ENCODE measurements at places on chromosomes 3 and 15.
A peak's percentile ranks its signal among the peaks of the same experiment; 100 is the strongest.

DNA sequence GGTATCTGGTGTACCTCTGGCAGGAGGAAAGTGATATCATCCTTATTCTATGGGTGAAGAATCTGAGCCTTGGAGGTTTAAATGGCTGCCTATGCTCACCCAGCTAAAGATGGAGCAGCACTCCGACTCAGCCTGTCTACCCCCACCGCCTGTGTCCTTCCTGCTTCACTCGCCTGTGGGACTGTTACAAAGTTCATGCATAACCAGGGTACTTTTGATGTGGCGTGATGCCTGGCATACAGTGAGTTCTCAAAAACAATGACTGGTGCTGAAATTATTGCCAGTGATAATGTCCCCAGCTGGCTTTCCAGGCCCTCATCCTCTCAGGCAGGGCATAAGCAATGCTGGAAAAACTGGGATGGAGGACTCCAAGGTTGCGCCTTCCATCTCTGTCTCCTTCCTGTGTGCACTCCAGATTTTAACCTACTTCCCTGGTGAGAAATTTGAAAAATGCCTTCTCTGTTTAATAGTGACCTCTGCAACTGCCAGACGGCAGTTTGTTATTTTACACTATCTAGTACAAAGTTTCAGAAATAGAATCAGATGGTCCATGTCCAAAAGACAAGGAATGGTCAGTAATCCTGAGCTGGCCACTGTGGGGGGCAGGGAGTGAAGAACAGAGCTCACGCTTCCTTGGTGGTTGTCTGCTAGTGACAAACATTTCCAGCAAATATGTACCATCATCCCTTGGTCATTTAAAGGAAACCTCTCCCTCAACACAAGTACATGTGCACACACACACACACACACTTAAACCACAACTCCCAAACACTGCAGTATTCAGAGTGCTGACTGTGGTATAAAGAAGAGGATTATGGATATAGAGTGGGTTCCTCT, 86.5 kb upstream of the NMNAT3 start:
- DNase-seq = no peak

- DNase-seq = no peak
Measured at GRCh38 chr3:184561913-184562877, 610 bp downstream of the EPHB3 start.

DNA sequence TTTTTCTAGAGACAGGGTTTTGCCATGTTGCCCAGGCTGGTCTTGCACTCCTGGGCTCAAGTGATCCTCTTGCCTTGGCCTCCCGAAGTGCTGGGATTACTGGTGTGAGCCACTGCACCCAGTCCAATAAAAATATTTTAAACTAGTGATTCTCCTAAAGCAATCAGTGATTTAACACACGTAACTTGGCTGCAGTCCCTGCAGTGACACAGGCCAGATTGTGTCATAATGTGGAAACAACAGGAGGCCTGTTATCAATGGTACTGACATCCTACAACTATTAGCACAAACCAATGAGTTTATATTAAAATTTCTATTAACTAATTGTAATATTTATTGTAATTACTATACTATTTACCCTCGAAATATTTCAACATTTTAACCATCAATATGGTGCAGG, 1.6 kb upstream of the SEC61A1 start:
- DNase-seq = no peak

DNA sequence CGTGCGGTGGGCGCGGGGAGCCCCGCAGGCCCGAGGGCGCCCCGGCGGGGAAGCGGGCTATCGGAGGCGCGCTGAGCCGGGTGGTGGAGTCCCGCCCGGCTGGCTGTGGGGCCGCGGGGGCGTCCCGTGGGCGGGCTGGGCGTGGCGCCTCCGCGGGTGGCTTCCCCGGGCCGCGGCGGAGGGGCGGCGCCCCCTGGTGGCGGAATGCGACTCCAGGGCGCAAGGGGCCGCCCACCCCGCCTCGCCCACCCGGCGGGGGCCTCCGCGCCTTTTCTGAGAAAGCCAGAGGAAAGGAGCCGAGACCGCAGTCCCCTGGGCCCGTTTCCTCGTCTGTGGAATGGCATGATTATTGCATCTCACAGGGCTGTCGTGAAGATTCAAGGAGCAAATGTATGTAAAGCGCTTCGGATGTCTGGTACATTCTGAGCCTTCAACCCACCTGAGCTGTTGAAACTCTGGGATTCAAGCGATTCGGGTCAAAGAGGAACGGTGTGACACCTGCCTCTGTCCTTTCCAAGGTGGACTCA, 31.9 kb upstream of the RAB6B start:
- peak; percentile 83 for DNase-seq

- DNase-seq = no peak
Measured at GRCh38 chr3:16048435-16049318, 125.8 kb upstream of the GALNT15 start.

GRCh38 chr15:56040081-56041035, 46.9 kb upstream of the NEDD4 start:
- DNase-seq = no peak

GRCh38 chr3:140055092-140055791, 120.3 kb downstream of the CLSTN2 start:
- DNase-seq = no peak

GRCh38 chr3:189277711-189278110, 105.9 kb downstream of the TPRG1 start:
- no peak for DNase-seq

DNA sequence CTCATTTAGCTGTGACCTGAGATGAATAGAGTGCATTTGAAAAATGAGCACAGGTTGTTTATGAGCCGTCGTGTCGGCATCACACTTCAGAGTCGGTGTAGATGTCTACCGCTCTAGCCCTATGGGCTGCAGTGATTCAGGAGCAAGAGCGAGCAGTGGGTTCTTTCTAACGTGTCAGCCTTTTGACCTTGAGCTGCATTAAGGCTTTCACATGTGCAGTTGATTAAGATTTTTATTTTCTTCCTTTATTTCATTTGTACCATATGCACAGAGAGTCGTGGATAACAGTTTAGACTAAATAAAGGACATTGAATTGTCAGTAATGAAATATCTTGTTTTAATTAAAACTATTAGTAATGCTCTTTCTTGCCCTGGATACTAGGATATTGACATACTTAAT, 368.2 kb downstream of the PTPRG start:
- DNase-seq = no peak

- no peak for DNase-seq
Measured at GRCh38 chr3:37945807-37946530, 44.6 kb upstream of the VILL start.

DNA sequence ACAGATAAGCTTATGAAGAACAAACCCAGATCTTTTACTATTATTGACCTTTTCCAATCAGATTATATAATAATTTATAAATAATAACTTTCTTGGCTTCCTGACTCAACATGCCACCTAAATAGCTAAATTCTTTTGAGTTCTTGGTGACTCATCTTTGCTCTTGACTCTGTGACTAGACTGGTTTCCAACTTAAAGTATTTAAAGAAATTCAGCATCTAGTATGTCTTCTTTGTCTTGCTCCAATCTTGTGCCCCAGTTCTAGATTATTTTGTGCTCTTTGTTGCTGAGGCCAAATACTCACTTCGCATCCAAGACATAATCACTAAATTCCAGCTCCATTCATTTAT, 483.2 kb upstream of the TBL1XR1 start:
- DNase-seq = no peak

DNA sequence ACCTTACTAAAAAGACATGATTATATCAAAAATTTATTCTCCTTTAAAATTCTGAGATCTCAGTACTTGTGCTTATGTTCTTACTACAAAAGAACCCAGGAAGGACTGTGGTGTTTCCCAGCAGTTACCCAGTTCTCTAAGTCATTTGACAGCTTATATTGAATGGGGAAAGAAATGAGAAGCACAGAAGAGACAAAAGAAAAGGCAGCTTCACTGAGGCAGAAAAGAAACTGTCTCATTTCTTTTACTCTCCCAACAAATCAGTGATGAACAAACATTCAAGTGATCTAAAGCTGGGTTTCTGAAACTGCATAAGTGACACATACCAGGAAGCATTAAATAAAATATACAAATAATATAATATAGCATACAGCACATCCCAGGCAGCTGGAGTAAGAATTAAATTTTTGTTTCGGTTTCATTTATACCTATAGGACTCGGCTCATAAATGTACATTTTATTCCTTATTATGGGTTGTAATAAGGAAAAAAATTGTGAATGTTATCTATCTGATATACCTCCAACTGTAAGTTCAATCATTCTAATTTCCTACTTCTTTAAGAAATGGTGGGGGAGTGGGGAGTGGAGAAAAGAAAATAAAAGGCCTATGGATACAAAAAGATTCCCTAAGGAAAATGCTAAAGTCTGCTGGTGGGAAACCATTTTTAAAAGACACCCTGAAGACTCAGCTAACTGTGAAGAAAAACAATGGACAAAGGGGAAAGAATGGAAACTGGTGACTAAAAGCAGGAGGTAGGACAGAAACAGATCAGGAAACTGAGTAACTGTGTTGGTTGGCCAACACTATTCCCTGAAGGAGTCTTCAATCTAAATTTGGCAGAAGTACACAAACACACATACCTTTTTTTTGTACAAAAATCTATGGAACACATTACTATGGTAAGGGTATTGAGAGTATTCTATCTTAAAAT, 156.8 kb downstream of the TBC1D5 start:
- DNase-seq = no peak

GRCh38 chr3:173911446-173911845, 513.9 kb downstream of the NLGN1 start:
- no peak for DNase-seq

DNA sequence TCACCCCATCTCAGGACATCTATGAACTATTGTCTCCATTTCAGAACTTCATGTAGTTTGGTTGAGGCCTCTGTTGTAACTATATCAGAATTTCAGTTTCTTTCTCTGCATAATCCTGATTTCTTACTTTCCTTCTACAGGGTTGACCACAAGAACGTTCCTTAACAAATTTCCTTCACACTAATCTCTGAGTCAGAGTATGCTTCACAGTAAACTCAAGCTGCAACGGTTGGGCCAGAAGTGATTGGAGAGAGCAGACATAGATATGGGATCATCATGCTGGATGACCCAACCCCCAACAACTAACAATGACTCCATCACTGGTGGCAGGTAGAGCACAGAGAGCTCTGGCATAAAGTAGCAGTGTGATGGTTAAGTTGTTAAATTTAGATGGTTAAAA, 128.8 kb upstream of the OSTN start:
- DNase-seq = no peak

DNA sequence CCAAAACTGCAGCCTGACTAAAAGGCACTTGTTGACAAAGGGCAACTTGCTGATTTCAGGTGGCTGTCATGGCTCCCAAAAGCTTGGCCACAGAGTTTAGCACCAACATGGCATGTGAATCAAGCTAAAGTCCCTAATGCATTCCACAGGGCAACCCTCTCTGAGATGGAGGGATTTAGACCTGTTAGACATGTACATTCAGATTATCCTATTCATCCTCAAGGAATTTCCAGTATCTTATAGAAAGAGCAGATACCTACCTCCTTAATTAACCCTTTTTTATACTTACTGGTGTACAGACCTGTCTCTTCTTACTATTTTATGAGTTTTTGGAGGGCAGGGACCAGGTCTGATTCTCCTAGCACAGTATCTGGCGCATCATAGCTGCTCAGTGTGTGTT, 31.3 kb downstream of the ACP3 start:
- no peak for DNase-seq

DNA sequence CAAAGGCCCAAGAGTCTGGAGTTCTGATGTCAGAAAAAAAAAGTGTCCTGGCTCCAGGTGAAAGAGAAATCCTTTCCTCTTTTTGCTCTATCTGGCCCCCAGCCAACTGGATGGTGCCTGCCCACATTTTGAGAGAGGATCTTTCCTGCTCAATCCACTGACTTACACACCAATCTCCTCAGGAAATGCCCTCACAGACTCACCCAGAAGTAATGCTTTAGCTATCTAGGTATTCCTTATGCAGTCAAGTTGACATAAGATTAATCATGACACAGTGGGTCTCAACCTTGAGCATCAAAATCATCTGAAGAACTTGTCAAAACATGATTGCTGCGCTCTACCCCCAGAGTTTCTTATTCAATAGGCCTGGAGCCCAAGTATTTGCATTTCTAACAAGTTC, 31.2 kb downstream of the STRIT1 start:
- DNase-seq = no peak

DNA sequence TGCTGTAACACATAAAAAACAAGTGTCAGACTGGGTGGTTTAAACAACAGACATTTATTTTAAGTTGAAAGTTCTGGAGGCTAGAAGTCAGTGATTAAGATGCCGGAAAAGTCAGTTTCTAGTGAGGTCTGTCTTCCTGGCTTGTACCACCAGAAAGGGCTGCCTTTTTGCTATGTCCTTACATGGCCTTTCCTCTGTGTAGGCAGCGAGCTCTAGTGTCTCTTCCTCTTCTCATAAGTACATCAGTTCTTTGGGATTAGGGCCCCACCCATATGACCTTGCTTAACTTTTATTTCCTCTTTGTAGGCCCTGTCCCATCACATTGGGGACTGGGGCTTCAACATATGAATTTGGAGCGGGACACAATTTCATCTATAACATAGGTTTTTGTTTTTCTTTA, 128.0 kb downstream of the BBX start:
- no peak for DNase-seq

DNA sequence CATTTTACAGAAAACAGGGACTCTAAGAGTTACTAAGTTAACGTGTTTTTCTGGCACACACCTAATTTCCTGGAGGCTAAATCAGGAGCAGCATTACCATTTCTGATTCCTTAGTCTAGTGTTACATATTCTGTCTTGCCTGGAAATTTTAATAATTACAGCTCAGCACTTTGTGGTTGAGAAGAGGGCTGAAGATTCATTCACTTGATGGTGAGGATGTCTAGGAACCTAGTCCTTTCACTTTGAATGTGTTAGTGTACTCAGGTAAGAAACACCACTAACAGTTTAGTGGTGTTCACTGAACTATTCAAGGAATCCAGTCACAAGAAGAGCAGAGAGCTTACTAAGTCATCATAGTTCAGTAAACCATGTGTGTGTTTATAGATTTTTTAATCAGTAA, 102.8 kb downstream of the STT3B start:
- no peak for DNase-seq

- DNase-seq = no peak
Measured at GRCh38 chr3:10973046-10973595, 19.4 kb upstream of the SLC6A1 start.

DNA sequence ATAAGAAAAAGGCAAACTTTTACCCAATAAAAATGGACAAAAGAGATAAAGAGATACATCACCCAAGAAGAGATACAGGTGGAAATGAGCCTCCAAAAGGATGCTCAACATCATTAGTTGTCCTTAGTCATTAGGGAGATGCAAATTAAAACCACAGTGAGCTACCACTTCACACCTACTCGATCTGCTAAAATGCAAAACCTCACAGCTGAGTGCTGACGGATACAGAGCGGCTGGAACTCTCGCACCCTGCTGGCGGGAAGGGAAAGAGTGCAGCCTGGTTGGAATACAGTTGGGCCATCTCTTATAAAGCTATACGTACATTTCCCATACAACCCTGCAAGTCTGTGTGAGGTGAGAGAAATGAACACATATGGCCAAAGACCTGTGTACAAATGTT, 78.5 kb upstream of the PRR20G start:
- DNase-seq = no peak

Measured in left forelimb (tissue), 1 donor.